Esophagus squamous epithelium (tissue), 5 donors: ENCODE measurements at places on chromosomes 11 and 22.

DNA sequence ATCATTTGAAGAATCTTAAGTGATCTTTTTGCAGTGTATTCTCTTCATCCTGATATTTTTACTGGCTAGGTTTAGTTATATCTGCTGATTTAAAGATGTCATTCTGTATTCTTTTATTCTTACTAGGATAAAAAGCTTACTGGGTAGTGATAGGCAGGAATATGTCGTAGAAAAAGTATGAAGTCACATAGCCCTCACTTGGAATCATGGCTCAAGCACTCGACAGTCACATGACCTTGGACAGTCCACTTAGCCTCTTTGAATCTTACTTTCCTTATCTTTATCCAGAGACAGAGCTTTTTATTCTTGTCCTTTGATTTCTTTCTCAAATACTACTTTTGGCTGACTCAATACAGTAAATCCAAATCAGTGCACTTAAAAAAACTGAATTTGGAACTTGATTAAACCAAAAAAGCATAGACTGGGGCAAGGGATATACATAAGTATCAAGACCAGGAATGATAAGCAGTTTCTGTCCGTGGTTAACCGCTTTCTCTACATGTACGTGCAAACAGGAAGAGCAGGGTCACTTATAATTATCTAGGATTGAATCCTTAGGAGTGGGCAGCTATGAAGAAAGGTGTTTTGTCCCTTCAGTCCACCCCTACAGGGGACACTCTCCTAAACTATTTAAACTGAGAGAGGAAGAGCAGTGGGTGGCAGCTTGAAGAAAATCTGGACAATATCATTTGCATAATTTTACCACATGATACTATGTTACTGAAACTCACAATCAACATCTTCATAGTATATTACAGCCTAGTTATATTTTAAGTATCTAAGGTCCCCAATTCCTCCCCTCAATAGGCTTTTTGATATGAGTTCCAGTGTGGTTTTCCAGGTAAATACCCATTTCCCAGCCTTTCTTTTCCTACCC, 8.0 kb downstream of the MMP7 start:
- no peaks in the 10 kb centered on the region for H3K4me1 ChIP-seq
- no peaks in the 10 kb centered on the region for H3K27me3 ChIP-seq
- no peak overlapping the region for H3K4me3 ChIP-seq
- H3K36me3 ChIP-seq, result no peaks in the 10 kb centered on the region
- no peak for DNase-seq

GRCh38 chr11:5700421-5701054, 10.9 kb downstream of the TRIM22 start:
- H3K4me3 ChIP-seq, result no peak overlapping the region
- H3K36me3 ChIP-seq, result no peaks in the 10 kb centered on the region
- no peak overlapping the region for H3K27ac ChIP-seq
- H3K27me3 ChIP-seq, result no peaks in the 10 kb centered on the region
- no peak for DNase-seq
- no peaks in the 10 kb centered on the region for H3K4me1 ChIP-seq

DNA sequence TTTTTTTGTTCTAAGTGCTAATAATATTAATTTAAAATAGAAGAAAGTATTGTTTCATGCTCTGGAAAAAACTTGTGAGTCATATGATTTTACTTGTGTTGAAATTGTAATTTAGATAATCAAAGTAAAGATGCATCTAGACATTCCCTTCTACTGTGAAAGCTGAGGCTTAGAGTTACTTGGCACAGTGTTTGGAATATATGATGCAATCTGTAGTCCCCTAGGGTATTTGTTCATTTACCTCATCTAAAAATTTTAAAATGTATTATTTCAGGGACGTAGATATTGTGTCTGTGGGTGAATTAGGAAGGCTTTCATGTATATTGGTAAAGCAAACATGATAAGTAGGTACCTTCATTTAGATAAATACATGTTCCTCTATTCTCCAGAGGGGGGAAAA, 793.5 kb upstream of the CNTN5 start:
- no peaks in the 10 kb centered on the region for H3K4me1 ChIP-seq
- DNase-seq, result no peak
- no peak overlapping the region for H3K27ac ChIP-seq

- H3K4me3 ChIP-seq, result no peak overlapping the region
- no peaks in the 10 kb centered on the region for H3K36me3 ChIP-seq
- DNase-seq, result no peak
- no peaks in the 10 kb centered on the region for H3K27me3 ChIP-seq
- H3K27ac ChIP-seq, result no peak overlapping the region
Observed at GRCh38 chr11:58829786-58830185, 14.7 kb downstream of the GLYATL2 start.

DNA sequence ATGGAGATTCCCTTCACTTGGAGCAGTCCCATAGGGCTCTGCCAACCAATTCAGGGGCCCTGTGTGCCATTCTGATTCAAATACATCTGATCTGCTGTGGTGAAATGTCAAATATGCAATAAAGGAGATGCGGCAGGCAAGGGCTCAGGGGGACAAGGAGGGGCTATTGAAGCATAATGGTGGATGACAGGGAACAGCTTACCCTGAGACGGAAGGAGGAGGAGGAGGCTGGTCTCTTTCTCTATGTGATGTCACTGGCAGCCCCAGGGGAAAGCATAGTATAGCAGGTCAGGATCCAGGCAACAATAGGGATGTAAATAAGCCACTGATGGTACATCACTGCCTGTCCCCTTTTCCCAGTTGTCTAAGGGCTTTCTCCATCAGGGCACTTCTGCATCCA, 350.9 kb upstream of the SYN3 start:
- no peaks in the 10 kb centered on the region for H3K27me3 ChIP-seq
- no peak overlapping the region for H3K27ac ChIP-seq
- no peaks in the 10 kb centered on the region for H3K4me1 ChIP-seq
- no peak overlapping the region for H3K4me3 ChIP-seq

GRCh38 chr11:57348636-57349313, 10.6 kb downstream of the P2RX3 start:
- no peak overlapping the region for H3K27ac ChIP-seq
- peaks cover 13% of the 10 kb centered on the region for H3K4me1 ChIP-seq
- H3K36me3 ChIP-seq, result no peaks in the 10 kb centered on the region
- no peak overlapping the region for H3K4me3 ChIP-seq

- H3K4me3 ChIP-seq, result peak overlapping the region; percentile 33
- peaks cover 20% of the 10 kb centered on the region for H3K4me1 ChIP-seq
- H3K36me3 ChIP-seq, result peaks cover 35% of the 10 kb centered on the region
- no peaks in the 10 kb centered on the region for H3K27me3 ChIP-seq
Observed at GRCh38 chr22:24583221-24584165, 9.4 kb downstream of the LRRC75B start.

DNA sequence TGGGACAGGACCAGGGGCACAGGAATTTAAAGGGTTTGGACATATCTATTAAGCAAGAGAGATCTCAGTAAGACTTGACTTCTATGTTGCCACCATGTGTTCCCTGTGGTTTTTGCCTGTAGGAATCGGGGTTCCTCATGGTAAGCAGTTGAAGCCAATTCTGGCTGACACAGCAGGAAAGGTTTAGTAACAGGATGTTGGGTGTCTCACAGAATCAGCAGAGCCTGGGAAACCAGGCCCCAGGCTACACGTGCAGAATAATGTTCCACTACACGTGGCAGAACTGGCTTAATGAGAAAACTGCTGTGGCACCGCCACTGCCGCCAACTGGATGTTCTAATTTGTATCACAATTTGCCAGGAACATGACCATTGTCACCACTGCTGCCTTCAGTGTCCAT, 264.6 kb upstream of the PLET1 start:
- DNase-seq, result no peak
- no peak overlapping the region for H3K4me3 ChIP-seq
- H3K27me3 ChIP-seq, result peaks cover 36% of the 10 kb centered on the region
- H3K36me3 ChIP-seq, result no peaks in the 10 kb centered on the region
- H3K27ac ChIP-seq, result no peak overlapping the region

DNA sequence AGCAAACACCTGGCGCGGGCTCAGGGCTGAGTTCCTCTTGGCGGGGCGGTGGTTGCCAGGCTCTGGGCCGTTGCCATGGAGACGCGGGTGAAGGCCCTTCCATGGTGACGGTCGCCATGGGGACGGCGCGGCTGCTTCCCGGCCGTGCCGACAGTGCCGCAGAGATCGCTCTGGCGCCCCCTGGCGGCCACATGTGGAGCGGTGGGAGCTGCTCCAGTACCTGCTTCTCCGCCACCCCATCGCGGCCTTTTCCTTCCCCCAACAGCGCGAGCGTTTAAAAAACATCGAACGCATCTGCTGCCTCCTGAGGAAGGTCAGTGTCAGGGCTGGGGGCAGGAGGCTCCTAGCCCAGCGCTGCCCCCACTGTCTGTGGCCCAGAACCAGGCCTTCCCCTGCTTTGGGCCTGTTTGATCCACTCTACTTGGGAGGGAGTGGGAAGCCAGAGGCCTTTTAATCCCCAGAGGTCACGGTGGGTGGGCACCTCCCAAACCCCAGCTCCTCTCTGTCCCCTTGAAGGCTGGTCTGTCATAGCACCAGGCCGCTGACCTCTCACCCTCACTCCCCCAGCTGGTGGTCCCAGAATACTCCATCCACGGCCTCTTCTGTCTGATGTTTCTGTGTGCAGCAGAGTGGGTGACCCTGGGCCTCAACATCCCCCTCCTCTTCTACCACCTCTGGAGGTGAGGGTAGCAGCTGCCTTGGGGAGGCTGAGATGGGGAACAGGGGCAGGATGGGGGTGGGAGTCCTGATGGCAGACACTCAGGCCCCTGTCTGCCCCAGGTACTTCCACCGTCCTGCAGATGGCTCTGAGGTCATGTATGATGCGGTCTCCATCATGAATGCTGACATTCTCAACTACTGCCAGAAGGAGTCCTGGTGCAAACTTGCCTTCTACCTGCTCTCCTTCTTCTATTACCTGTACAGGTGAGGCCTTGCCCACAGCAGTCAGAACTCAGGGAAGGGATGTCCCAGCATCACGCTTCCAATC, 4.8 kb downstream of the CNIH2 start:
- DNase-seq, result peak; percentile 95
- H3K27ac ChIP-seq, result no peak overlapping the region
- H3K27me3 ChIP-seq, result no peaks in the 10 kb centered on the region
- no peak overlapping the region for H3K4me3 ChIP-seq
- H3K4me1 ChIP-seq, result peaks cover 39% of the 10 kb centered on the region
- H3K36me3 ChIP-seq, result no peaks in the 10 kb centered on the region

- H3K27ac ChIP-seq, result peak overlapping the region; percentile 91
- DNase-seq, result no peak
Observed at GRCh38 chr11:8809939-8810539, 101.0 kb upstream of the AKIP1 start.

DNA sequence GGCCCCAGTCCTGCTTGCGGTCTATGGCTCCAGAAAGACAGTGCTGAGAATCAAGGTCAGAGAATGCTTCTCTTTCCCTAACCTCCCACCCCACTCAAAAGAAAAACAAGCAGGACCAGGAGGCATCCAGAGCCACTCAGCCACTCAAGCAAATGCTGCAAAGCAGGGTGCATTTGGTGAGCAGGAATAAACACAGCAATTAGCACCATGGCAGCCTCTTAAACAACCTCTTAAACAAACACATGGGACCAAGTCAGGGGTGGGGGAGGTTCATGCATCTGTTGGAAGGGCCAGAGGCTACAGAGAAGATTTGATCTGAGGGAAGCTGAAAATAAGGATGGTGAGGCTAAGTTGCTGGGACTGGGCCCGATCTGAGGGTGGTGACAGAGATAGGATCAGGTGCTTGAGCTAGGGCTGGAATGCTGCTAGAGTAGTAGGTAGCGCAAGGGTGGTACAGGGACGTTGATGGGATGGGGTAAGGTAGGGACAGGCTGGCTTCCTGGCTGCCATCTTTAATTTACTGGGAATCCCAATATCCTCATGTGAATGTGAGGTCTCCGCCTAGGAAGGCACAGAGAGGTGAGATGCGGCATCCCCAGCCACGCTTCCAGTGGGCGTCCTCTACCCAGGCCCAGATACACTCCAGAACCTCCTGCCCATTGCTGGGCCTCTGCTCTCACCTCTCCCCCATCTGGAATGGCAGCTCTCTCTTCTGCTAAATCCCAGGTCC, 26.6 kb upstream of the LMO1 start:
- DNase-seq, result no peak
- H3K27ac ChIP-seq, result no peak overlapping the region
- no peaks in the 10 kb centered on the region for H3K36me3 ChIP-seq
- no peak overlapping the region for H3K4me3 ChIP-seq
- peaks cover 22% of the 10 kb centered on the region for H3K27me3 ChIP-seq

GRCh38 chr11:119237515-119237914, 31.4 kb downstream of the CBL start:
- no peak for DNase-seq
- no peaks in the 10 kb centered on the region for H3K4me1 ChIP-seq
- peaks cover 47% of the 10 kb centered on the region for H3K36me3 ChIP-seq

GRCh38 chr11:59247531-59248227, 35.0 kb upstream of the MPEG1 start:
- H3K4me3 ChIP-seq, result no peak overlapping the region
- no peaks in the 10 kb centered on the region for H3K27me3 ChIP-seq
- DNase-seq, result no peak

DNA sequence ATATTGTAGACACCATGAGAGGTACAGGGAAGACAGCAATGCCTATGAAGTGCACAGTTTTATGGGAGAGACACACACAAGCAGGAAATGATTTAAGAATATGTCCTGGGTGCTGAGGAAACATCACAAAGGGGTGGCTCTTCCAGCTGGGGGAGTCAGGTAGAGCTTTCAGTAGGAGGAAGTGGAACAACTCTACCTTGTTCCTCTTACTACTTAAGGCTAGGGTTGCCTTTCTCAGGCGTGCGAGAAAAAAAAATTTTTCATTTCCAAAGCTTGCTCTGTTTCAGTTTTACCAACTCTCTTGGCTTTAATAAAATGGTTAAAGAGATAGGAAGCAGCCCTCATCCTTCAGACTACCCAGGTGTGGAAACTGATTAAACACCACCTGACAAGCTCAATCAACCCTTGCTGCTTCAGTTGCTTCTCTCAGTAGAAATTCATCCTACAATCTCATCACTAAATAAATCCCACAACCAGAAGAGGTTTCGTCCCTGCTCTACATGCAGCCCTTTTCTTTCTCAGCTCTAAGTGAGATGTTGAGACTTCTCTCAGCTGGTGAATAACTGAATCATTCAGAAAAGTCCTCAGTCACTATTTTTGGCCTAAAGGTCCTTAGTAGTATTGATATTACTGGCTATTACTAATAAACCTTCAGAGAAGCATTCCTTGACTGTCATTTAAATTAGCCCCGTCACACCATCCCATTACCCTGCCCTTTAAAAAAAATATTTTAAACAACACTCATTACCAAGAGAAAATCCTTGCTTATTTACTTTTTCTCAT, 5.9 kb downstream of the ABTB2 start:
- H3K27ac ChIP-seq, result no peak overlapping the region
- H3K36me3 ChIP-seq, result no peaks in the 10 kb centered on the region
- peaks cover 10% of the 10 kb centered on the region for H3K4me1 ChIP-seq

DNA sequence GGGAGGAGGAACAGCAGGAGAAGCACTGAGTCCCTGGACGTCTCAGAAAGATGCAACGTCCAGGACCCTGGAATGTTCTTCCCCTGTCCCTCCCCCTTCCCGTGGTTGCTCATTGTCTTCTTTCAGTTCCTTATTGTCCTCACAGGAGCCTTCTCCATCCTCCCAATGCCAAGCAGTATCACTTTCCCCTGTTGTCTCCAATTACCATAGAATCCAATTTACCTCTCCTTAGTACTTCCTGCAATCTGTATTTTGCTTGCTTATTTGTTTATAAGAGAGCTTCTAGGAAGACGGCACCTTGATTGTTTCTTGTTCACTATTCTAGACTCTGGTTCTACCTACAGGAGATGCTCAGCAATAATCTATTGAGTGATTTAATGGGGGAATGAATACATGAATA, 1273.7 kb downstream of the LRRC4C start:
- DNase-seq, result no peak
- H3K27me3 ChIP-seq, result no peaks in the 10 kb centered on the region
- no peaks in the 10 kb centered on the region for H3K36me3 ChIP-seq
- no peak overlapping the region for H3K4me3 ChIP-seq
- no peaks in the 10 kb centered on the region for H3K4me1 ChIP-seq
- H3K27ac ChIP-seq, result no peak overlapping the region
